ENCODE measurements at places on chromosomes 2 and 18. TPM values are rescaled to one million over a fixed set of nuclear protein-coding genes. Genes with fewer than 3 reads are reported as not detected.

GRCh38 chr2:19051203-19051831 lies 307.1 kb downstream of the OSR1 start:
- DNase-seq, result no peak

Gene TMEM17
- 1.8 TPM for total RNA-seq

GRCh38 chr2:159209341-159210306 lies 76.9 kb downstream of the WDSUB1 start:
- DNase-seq, result no peak

Gene PJVK
- total RNA-seq, result 2.7 TPM

GRCh38 chr18:22455425-22456115 lies 37.9 kb upstream of the CTAGE1 start:
- DNase-seq, result no peak

- no peak for DNase-seq
Observed at GRCh38 chr18:35139517-35139916, 98.3 kb downstream of the MAPRE2 start.

DNA sequence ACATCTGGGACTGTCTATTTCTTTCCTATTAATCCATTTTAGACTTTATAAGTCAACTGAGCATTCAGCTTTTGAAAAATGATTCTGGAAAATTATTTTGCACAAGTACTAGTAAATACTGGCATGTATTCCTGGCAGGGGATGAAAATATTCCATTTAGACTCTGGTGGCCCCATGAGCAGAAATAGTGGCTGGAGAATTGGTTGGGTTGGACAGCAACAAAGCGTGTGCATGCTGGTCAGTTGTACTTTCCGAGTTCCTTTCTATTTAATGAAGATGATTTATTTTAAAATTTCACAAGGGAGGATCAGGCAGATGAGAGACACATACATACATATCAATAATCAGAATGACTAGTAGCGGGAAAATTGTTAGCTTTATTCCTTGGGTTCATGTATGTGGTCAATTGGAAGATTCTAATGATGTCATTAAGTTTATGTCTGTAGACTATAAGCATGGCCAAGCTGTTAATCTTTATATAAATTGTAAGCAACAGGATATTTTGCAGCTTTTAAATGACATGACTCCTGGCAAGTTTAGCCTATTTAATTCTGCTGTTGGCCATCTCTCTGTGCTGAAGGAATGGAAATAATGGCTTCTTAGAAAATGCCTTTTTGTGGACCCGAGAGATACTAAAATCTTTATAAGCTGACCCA lies 541.6 kb downstream of the SLC4A3 start:
- DNase-seq, result no peak

Gene ARHGAP25
- 16.5 TPM for total RNA-seq

- DNase-seq, result no peak
Observed at GRCh38 chr2:183495589-183496267, 371.5 kb downstream of the NUP35 start.

DNA sequence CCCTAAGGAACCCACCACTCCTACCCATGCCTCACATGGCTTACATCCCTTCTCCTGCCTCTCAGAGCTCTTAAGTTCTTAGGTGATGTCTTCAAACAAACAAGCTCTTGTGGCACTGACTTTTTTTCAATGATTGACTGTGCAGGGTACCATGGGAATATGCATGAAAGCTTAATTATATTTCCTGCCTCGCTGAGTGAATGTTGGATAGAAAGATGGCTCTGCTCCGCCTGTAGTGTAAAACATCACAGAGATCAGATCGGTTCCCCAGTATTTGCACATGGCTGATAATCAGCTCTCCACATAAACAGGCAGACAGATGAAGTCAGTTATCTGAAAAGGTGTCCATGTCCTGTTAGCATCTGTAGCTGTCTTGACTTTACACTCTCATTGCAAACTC lies 820.8 kb downstream of the TDRD15 start:
- DNase-seq, result no peak

- DNase-seq, result no peak
Observed at GRCh38 chr18:49305688-49306336, 154.6 kb downstream of the DYM start.

DNA sequence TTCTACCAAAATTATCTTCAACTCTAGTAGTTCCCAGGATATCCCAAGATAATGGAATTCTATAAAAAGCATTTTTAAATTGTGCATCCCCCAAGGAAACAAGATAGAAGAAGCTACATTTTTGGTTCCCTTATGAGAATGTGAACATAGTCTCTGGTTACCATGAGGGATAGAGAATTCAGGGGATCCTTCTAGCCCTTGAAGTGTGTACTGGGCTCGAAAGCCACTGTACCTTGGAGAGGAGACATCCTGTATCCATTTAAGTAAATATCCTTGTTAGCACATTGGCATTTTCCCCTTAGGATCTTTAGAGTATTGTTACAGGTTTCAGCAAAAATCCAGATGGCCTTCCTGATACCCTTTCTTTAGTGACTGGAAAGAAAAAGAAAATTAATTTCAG lies 228.5 kb downstream of the RTP5 start:
- no peak for DNase-seq

Gene AFF3
- 42.0 TPM for total RNA-seq

- DNase-seq, result peak; percentile 25
Observed at GRCh38 chr2:217610401-217610814, 392.4 kb downstream of the TNS1 start.

Gene NR4A2
- 3.5 TPM for total RNA-seq

- DNase-seq, result no peak
Observed at GRCh38 chr18:44231936-44232335, 448.8 kb upstream of the SETBP1 start.
